ENCODE measurements at places on chromosomes 3 and 15. TPM values are rescaled to one million over a fixed set of nuclear protein-coding genes. Genes with fewer than 3 reads are reported as not detected.

Gene TMEM108
- not detected for total RNA-seq

Gene ARHGAP31
- 8.0 TPM for total RNA-seq

Gene STAB1
- total RNA-seq = 0.16 TPM

Gene CPN2
- not detected for total RNA-seq

Gene MOBP
- total RNA-seq = not detected

Data from activated T-helper 1 cell treated with anti-CD3 and anti-CD28 coated beads, Interleukin-12 subunit alpha, Interleukin-12 subunit beta, Interleukin-2, Interleukin-4 antibody, amounts not matched to agents 30 ng/mL and 10 ng/mL and 1 ng/mL, durations not matched to agents 14 hours and 24 hours and 36 hours (primary cell).